ENCODE measurements at places on chromosomes 7 and 10.

- DNase-seq = no peak
Observed at GRCh38 chr7:138338361-138338760, 121.7 kb upstream of the TRIM24 start.

- no peak for DNase-seq
Observed at GRCh38 chr10:57664815-57665214, 602.9 kb downstream of the IPMK start.

- no peak for DNase-seq
Observed at GRCh38 chr10:120478386-120478785, 21.4 kb downstream of the PLPP4 start.

GRCh38 chr10:110267276-110267675 is 37.4 kb downstream of the SMNDC1 start:
- DNase-seq = no peak

GRCh38 chr7:106774768-106775551 is 90.1 kb upstream of the PIK3CG start:
- no peak for DNase-seq

GRCh38 chr10:70341016-70341415 is 41.4 kb downstream of the LRRC20 start:
- DNase-seq = no peak

DNA sequence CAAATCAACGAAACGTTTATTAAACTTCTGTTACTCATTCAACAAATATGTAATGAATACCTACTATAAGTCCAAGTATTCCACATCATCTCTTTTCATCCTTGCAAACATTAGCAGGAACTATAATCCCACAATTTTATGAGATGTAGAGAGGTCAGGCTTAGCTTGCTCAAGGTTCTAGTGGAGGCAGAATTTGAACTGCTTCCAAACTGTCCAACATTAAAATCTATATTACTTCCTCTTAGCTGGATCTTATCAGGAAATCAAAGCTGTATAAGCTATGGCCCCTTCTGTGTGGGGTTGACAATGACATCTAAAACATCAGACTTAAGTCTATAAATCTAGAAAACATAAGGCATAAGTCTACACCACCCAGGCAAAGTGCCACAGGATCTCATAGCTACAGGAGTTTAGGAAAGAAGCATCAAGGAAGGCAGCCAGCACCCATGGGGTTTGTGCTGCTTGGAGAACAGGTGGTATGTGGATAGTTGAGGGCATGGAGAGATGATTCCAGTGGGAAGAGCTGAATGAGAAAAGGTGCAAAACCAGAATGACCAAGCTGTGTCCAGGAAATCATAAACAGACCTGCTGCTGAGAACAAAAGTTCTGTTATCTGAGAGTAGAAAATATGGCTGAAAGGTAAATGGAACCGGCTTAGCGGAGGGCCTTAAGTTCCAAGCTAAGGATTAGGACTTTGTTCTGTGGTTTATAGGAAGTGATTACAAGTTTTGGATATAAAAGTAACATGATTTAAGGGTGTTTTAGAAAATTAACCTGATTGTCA is 34.5 kb downstream of the PAPSS2 start:
- no peak for DNase-seq

DNA sequence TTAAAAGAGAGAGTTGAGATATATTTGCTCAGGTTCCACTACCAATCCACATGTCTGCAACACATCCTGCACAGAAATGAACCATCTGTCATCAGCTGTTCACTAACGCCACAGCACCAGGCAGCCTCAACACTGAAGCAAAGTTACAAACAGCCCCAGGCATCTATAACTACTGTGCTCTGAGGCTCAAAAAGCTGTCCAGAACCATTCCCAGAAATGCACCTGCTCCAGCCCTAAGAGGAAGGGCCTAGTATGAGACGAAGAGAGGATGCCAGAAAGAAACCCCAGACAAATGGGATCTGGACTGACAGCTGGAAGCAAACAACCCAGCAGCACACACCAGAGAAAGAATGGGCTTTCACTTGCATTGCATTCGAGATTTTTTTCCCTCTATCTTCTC is 159.3 kb downstream of the ELMO1 start:
- no peak for DNase-seq
